Urothelium cell line (cell line): ENCODE measurements at places on chromosomes 2 and 18.

DNA sequence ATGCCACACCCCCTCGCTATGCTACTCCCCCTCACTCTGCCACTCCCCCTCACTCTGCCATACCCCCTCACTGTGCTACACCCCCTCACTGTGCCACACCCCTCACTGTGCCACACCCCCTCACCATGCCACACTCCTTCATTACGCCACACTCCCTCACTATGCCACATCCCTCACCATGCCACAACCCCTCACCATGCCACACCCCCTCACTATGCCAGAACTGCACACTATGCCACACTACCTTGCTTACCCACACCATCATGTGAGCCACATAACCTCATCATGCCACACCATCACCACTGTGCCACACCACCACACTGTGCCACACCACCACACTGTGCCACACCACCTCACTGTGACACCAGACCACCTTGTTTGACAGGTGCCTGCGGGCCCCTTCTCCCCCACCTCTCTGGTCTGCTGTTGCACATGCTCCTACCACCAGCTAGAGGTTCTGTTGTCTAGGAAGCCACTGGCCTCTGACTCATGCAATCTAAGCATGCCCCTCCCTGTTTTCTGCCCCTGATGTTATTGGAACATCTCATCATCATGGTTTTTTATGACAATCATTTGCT is 22.0 kb downstream of the MARCHF4 start:
- no peak for DNase-seq

GRCh38 chr2:234981197-234982095 is 29.6 kb downstream of the SH3BP4 start:
- DNase-seq, result peak; percentile 92

- peak; percentile 12 for DNase-seq
These were observed 148.8 kb upstream of the CDH19 start for GRCh38 chr18:66752733-66753132.

- DNase-seq, result no peak
These were observed 352.8 kb downstream of the RNF144A start for GRCh38 chr2:7270011-7270431.

DNA sequence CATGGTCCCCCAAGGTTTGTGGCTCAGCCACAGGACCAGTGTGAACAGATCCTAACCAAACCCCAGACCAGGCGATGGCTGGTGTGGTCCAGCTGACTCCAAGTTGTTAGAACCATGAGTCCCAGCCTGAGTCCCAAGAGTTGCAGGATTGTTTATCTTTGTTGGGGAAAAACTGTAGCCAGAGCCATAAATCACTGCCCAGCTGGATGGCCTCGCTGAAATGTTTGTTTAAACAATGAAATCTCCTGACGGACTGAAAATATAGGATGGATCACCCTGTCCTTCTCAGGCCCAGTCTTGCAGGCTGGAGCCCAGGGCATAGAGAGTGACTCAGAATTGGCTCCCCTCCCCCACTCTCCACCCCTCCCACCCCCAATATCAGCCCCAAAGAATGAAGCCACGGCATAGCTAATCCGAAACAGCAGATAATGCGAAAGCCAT is 36.4 kb downstream of the PKDCC start:
- DNase-seq, result no peak

DNA sequence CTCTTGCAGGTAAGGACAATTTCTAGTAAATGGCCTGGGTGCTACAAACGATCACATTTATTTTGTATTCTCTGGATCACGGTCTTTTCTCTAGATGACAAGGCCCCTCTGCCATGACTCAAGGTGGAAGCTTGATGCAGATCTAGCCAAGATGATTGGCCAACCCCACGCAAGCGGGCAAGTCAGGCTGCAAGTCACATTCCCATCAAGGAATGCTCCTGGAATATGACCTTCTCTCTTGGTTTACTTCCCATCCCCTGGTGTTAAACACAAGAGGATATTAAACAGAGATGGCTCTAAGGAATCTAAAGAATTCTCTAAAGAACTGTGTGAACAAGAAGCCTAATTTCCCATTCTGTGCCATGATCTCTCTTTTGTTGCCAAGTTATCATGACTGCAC is 97.3 kb upstream of the SERPINE2 start:
- DNase-seq, result no peak

DNA sequence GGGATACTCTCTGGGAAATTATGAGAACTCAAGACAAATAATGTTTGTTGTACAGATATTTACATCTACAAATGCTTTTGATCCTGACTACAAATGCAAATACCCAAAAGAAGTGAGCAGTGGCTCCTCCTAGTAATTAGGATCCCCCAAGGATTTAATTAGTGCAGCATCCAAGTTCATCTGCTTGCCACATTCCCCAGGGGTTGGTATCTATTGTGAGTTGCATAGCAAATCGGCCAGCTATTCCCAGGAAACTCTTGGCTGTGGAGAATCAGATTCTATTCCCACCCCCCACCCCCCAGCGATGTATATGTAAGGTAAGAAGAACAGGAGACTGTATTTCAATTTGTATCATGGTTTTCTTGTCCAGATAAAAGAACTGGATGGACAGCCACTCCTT is 725.1 kb upstream of the CDH7 start:
- DNase-seq, result no peak

DNA sequence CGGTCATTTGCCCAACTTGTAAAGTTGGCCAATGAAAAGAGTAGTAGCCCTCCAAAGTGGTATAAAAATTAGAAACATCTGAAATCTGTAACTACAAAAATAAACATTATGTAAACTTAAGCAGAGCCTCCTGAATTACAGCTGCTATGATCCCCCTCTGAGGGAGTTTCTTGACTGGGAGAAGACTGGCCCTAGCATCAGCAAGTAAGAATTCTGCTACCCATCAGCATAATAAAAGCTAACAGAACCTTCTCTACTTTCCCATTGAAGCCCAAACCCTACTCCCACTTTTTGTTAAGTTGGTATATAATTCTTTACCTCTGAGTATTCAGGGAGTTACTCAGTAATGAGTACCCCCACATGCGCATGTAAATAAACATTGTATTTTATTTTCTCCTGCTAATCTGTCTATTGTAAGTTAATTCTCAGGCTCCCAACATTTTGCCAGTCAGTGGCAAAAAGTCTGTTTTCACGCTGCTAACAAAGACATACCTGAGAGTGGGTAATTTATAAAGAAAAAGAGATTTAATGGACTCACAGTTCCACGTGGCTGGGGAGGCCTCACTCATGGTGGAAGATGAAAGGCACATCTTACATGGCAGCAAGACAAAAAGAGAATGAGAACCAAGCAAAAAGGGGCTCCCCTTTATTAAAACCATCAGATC is 71.3 kb downstream of the MYL12B start:
- no peak for DNase-seq

GRCh38 chr2:143290221-143290620 is 161.0 kb downstream of the ARHGAP15 start:
- no peak for DNase-seq

GRCh38 chr18:31230495-31230894 is 67.8 kb upstream of the DSC1 start:
- DNase-seq, result peak; percentile 23

DNA sequence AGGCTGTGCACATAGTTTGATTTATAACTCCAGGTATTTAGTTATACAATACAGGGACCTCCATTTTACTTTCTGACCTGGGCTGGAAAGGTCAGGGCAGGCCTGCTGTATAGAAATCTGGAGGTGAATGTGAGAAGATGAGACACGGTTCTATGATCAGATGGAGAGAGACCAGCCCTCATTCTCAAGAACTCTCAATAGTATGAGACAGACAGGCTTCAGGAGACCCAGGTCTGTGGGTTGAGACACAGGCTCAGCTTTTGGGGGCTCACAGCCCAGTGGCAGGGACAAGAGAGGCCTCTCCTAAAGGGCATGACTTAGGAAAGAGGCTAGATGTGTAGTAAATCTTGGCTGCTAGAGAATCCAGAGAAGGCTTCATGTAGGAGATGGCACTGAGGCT is 719 bp upstream of the ATP6V1B1 start:
- DNase-seq, result no peak

DNA sequence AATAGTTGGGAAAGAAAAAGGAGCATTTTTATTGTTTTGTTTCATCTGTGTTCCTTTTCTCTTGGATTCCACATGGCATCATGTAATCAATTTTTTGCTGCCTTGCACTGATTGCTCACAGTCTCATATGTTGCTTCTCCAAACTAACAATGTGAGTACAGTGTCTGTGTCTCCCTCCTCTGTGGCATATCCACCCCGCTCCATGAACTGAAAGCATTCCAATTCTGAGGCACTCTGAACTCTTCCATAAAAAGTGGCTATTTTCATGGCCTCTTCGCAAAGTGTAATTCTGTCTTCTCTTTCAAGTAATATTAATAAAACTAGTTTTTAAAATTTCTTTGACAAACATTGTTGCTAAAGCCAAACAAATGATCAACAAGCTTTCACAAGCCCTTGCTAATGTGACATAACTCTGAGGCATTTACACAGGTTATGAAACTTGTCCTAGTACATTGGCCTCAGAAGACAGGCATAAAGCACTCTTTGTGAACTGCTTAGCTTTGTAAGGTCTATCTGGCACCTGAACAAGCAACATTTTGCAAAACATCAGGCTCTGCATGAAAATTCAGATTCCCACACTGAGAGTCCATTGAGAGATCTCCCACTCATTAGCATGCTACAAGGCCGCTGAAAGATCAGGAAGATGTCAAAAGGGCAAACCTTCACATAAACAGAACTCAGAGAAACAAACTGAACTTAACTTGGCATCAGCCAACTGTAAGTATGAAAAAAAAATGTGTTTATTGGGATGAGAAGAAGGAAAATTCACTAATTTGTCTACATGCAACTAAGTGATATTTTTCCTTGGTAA is 33.0 kb downstream of the GPR75 start:
- no peak for DNase-seq

DNA sequence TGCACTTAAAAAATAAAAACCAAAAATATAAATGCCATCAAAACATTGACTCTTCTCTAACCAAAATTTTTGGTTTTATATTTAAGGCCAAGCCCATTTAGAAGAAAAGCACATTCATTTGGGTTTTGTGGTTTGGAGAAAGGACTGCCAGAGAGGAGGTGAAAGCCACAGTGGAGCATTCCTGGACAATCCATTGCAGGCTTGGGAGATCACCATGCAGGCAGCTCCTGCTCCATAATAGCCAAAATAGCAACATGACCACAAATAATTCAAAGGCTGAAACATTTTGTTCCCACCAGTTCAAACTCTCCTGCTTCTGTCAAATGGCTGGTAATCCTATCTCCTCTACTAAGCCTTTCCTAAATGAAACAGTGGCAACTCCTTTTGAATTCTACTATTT is 73.5 kb downstream of the GALNT3 start:
- peak; percentile 42 for DNase-seq

- DNase-seq, result no peak
These were observed 403.9 kb downstream of the SPAG16 start for GRCh38 chr2:213688133-213688532.

GRCh38 chr2:76280686-76281085 is 570.0 kb upstream of the GCFC2 start:
- DNase-seq, result no peak

DNA sequence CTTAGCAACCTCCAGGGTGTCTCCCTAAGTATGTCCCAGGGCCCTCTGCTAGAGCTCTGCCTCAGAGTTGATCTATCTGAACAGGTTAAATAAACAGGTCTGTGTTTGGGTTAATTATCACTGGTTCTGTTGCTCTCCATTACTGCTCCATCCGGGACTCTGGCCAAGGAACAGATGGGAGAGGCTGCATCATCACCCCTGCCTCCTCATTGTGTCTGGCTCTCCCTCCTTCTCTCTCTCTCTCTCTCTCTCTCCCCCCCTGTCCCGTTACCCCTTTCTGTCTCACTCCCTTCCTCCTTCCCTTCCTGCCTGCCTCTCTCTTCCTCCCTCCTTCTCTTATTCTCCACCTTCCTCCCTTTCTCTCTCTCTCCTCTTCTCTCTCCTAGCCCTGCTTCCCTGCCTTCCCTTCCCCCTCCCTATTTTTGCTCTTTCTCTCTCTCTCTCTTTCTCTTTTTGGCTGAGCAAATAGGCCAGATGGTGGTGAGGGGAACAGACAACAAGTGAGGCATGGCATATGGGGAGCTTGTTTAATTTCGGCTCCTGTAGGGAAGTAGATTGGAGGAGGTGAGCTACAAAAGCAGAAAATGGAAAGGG is 62.1 kb downstream of the SETBP1 start:
- no peak for DNase-seq

DNA sequence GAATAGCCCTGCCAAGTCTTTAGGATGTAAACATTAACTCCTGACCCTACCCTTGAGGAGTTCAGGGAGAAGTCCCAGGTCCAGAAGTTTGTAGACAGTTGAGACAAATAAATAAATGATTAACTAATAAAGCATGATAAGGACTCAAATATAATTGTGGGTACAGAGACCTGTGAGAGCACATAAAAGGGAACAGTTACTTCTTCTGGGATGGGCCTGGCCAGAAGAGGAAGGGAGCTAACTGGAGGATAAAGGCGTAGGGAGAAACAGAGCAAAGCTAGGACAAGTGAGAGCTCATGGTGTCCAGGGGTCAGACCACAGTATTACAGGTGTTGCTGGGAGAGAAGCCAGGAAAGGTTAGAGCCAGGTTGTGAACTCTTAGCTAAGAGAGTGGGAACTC is 3.0 kb downstream of the LCLAT1 start:
- no peak for DNase-seq
